Heart left ventricle (tissue), 16 donors: ENCODE measurements at places on chromosomes 3 and 15. TPM values are rescaled to one million over a fixed set of nuclear protein-coding genes. Genes with fewer than 3 reads are reported as not detected.

DNA sequence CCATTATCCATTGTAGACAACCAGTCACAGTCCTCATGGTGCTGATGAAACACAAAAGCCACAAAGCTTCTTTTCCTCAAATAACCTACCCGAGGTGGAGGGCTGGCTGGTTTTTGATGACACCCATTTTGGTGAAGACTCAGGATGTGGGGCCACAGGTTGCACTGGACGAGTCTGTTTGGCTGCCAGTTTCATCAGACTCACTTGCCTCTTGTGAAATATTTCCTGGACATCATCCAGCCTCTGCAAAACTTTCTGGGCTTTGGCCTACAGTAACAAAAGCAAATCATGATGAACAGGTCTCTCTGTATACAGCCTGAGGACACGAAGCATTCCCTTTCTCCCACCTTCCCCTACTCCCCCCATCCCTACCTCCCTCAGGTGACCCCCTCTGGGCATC lies 42.2 kb downstream of the B3GNT5 start:
- H3K36me3 ChIP-seq = no peaks in the 10 kb centered on the region
- no peaks in the 10 kb centered on the region for H3K4me1 ChIP-seq
- no peak overlapping the region for H3K4me3 ChIP-seq
- no peaks in the 10 kb centered on the region for H3K27me3 ChIP-seq
- H3K27ac ChIP-seq = no peak overlapping the region
- peak; percentile 31 for DNase-seq

GRCh38 chr3:112497897-112498548 lies 1.2 kb downstream of the BTLA start:
- no peaks in the 10 kb centered on the region for H3K36me3 ChIP-seq

GRCh38 chr15:69781411-69782125 lies 316.1 kb downstream of the TLE3 start:
- no peak for DNase-seq
- H3K27ac ChIP-seq = no peak overlapping the region
- no peak overlapping the region for H3K4me3 ChIP-seq
- H3K27me3 ChIP-seq = no peaks in the 10 kb centered on the region
- no peaks in the 10 kb centered on the region for H3K36me3 ChIP-seq

DNA sequence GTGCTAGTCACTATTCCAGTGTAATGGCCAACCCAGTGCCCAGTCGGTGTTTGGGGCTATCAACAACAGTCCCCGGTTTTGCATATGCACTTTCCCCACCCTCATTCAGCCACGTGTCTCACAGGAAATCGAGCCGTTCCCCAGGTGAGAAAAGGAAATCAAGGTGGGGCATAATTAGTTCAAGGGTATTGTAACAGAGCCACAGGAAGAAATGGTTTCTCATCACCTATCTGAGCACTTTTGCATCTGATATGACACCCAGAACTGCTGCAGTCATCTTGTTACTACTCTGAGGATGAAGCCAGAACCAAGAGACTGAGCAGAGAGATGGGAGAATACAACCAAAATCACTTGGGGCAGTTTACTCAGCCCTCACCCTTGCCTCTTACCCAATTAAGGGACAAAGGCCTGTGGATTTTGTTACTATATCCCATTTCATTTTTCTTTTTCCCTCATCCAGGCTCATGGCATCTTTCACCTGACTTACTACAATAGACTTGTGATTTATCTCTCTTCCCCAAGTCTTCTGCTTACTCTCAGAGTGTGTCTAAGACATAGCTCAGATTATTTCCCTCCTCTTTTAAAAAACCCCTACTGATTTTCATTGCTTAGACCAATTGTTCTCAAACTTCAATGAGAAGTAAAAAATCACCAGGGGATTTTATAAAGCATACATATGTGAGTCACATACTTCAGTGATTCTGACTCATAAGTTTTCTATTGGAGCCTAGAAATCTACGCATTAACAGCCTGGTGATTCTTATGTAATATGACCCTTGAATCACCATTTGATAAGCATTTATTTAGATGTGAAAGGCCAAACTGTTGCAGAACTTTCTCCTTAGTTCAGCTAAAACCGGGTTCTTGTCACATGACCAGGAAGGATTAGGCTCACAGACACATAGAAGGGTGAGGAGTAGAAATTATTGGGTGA lies 40.5 kb downstream of the TRAT1 start:
- H3K36me3 ChIP-seq = no peaks in the 10 kb centered on the region
- DNase-seq = no peak
- no peak overlapping the region for H3K27ac ChIP-seq

- no peaks in the 10 kb centered on the region for H3K27me3 ChIP-seq
- no peak overlapping the region for H3K4me3 ChIP-seq
Observed at GRCh38 chr3:194556086-194557056, 69.6 kb upstream of the ATP13A3 start.

DAZL gene
- total RNA-seq = not detected
